A549 treated with CORT108297 at 1 μM for 4 hours (cell line): ENCODE measurements at places on chromosomes 13 and 19. TPM values are rescaled to one million over a fixed set of nuclear protein-coding genes. Genes with fewer than 3 reads are reported as not detected.

Gene FUT6
- total RNA-seq = not detected in 5 replicates

Gene MBD3L2
- total RNA-seq = not detected in 5 replicates

Gene MIA
- 0.57 TPM in 1 of 5 replicates, not detected in the others for total RNA-seq

Gene CSNK1A1L
- total RNA-seq = not detected in 5 replicates

Gene BEST2
- total RNA-seq = 0.24 to 0.35 TPM (median 0.28 TPM) in 4 of 5 replicates, not detected in the other

Gene ELAVL3
- total RNA-seq = 0.02 to 0.10 TPM (median 0.05 TPM) in 5 replicates

Gene OLFM2
- 8.2 to 12.8 TPM (median 11.7 TPM) in 5 replicates for total RNA-seq

Gene QPCTL
- total RNA-seq = 6.3 to 10.4 TPM (median 10.2 TPM) in 5 replicates

Gene GPC5
- 0.02 TPM in 1 of 5 replicates, not detected in the others for total RNA-seq

Gene FXYD7
- 0.12 to 0.42 TPM (median 0.23 TPM) in 4 of 5 replicates, not detected in the other for total RNA-seq

Gene RTBDN
- 0.10 to 0.27 TPM (median 0.14 TPM) in 4 of 5 replicates, not detected in the other for total RNA-seq

Gene ELSPBP1
- total RNA-seq = not detected in 5 replicates

Gene SLC25A23
- total RNA-seq = 15.2 to 20.3 TPM (median 18.4 TPM) in 5 replicates

Gene AP3D1
- 68.0 to 83.8 TPM (median 81.2 TPM) in 5 replicates for total RNA-seq

Gene MYH14
- total RNA-seq = 4.4 to 6.8 TPM (median 5.8 TPM) in 5 replicates

Gene KIR3DL2
- total RNA-seq = not detected in 5 replicates

Gene CACNG7
- total RNA-seq = 5.6 to 10.8 TPM (median 10.7 TPM) in 5 replicates

Gene ZBTB32
- total RNA-seq = 0.03 TPM in 1 of 5 replicates, not detected in the others

Gene IFNL1
- total RNA-seq = 0.15 to 0.42 TPM (median 0.32 TPM) in 4 of 5 replicates, not detected in the other

Gene KLF2
- total RNA-seq = 15.9 to 26.8 TPM (median 24.3 TPM) in 5 replicates

Gene ACER1
- total RNA-seq = not detected in 5 replicates

Gene TMEM161A
- 19.5 to 29.5 TPM (median 26.2 TPM) in 5 replicates for total RNA-seq

Gene REEP6
- 3.8 to 5.7 TPM (median 5.2 TPM) in 5 replicates for total RNA-seq

Gene MUC16
- total RNA-seq = 0.02 to 0.07 TPM (median 0.05 TPM) in 5 replicates

Gene TMTC4
- 9.0 to 12.6 TPM (median 11.3 TPM) in 5 replicates for total RNA-seq

Gene CNN1
- 0.30 to 0.52 TPM (median 0.46 TPM) in 5 replicates for total RNA-seq

Gene RGCC
- 0.57 to 1.9 TPM (median 1.5 TPM) in 5 replicates for total RNA-seq

Gene MLLT1
- 16.0 to 23.8 TPM (median 21.7 TPM) in 5 replicates for total RNA-seq

Gene TTYH1
- 0.07 to 0.27 TPM (median 0.20 TPM) in 3 of 5 replicates, not detected in the others for total RNA-seq

Gene PLIN4
- total RNA-seq = 0.12 to 0.32 TPM (median 0.25 TPM) in 5 replicates

Gene LRRC8E
- total RNA-seq = 4.9 to 7.9 TPM (median 6.4 TPM) in 5 replicates

Gene PSG1
- total RNA-seq = 0.14 to 0.32 TPM (median 0.27 TPM) in 5 replicates

Gene ZNF98
- total RNA-seq = not detected in 5 replicates

Gene POSTN
- total RNA-seq = 0.03 to 0.12 TPM (median 0.07 TPM) in 4 of 5 replicates, not detected in the other

Gene CEBPA
- 4.9 to 10.5 TPM (median 8.4 TPM) in 5 replicates for total RNA-seq

Gene ERF
- total RNA-seq = 99.5 to 132 TPM (median 132 TPM) in 5 replicates

Gene CEACAM20
- 0.05 to 0.08 TPM (median 0.06 TPM) in 5 replicates for total RNA-seq

Gene ZNF175
- 2.8 to 5.3 TPM (median 4.4 TPM) in 5 replicates for total RNA-seq

Gene RAB20
- 1.2 to 1.7 TPM (median 1.4 TPM) in 5 replicates for total RNA-seq

Gene GRK1
- total RNA-seq = not detected in 5 replicates

Gene LCP1
- total RNA-seq = 0.09 to 0.16 TPM (median 0.14 TPM) in 5 replicates

Gene ZNF625
- total RNA-seq = not detected in 5 replicates

Gene PSG2
- total RNA-seq = 0.05 TPM in 1 of 5 replicates, not detected in the others

Gene PRR19
- total RNA-seq = 3.8 to 4.7 TPM (median 4.1 TPM) in 5 replicates

Gene IZUMO4
- total RNA-seq = 0.40 to 0.66 TPM (median 0.50 TPM) in 5 replicates

Gene ZNF415
- total RNA-seq = not detected in 5 replicates

Gene CEACAM8
- not detected in 5 replicates for total RNA-seq

Gene RHPN2
- 44.7 to 59.8 TPM (median 55.8 TPM) in 5 replicates for total RNA-seq

Gene FKBP8
- total RNA-seq = 116 to 162 TPM (median 158 TPM) in 5 replicates

Gene TEX101
- not detected in 5 replicates for total RNA-seq
